HCT116 (cell line): ENCODE measurements at places on chromosomes 7 and 10.

DNA sequence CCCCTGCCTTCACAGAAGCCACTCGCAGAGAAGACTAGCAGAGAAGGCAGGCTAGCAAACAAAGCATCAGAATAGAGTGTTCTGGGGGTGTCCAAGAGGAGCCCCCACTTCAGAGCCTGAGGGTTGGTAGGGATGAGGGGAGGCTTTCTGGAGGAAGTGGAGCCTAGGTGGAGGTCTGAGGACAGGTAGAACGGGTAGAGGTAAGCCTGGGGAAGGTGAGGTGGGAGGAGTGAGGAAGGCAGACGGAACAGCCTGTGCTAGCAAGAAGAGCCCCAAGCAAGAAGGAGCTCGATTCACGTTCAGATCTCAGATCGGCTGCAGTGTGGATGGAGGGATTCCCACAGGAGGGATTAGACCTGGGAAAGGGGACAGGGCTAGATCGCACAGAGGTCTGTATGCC, 66.0 kb upstream of the DUSP5 start:
- DNase-seq, result no peak

- DNase-seq, result no peak
These were observed 5.7 kb upstream of the ZMIZ1 start for GRCh38 chr10:79063071-79063491.

GRCh38 chr7:52705768-52706167, 329.7 kb upstream of the POM121L12 start:
- no peak for DNase-seq

GRCh38 chr7:31408140-31408729, 67.7 kb upstream of the NEUROD6 start:
- peak; percentile 18 for DNase-seq

DNA sequence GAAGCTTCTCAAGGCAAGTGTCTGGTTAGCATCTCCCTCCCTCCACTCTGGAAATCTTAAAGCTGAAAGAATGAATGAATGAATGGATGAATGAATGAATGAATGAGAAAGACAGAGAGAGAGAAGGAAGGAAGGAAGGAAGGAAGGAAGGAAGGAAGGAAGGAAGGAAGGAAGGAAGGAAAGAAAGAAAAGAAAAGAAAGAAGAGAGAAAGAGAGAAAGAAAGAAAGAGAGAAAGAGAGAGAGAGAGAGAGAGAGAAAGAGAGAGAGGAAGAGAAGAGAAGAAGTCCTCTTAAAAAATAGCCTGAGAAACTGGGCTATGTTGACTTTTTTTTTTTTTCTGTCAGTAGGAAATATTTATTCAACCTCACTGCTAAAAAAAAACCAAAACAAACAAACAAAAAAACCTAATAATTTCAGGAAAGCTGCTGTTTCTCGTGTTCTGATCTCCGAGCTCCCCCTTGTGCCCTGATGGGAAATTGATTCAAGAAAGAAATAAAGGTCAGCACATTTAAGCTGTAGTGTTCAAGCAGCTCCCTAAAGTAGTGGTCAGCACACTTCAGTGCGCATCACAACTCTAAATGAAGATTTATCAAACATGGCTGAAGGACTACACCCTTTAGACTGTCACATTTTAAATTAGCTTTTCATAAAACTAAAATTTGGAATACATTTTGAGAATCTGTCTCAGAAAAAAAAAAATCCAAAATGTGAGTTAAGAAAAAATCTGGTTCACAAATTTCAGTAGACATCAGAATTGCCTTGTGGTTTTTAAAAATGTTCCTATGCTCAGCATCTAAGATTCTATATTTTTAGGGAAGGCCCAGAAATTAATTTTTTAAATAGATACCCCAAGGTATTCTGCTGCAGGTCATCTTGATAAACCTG, 154.3 kb downstream of the ELAPOR2 start:
- DNase-seq, result no peak

GRCh38 chr7:40468891-40469864, 334.4 kb downstream of the SUGCT start:
- no peak for DNase-seq

- DNase-seq, result no peak
These were observed 20.8 kb upstream of the MKI67 start for GRCh38 chr10:128147064-128147463.

DNA sequence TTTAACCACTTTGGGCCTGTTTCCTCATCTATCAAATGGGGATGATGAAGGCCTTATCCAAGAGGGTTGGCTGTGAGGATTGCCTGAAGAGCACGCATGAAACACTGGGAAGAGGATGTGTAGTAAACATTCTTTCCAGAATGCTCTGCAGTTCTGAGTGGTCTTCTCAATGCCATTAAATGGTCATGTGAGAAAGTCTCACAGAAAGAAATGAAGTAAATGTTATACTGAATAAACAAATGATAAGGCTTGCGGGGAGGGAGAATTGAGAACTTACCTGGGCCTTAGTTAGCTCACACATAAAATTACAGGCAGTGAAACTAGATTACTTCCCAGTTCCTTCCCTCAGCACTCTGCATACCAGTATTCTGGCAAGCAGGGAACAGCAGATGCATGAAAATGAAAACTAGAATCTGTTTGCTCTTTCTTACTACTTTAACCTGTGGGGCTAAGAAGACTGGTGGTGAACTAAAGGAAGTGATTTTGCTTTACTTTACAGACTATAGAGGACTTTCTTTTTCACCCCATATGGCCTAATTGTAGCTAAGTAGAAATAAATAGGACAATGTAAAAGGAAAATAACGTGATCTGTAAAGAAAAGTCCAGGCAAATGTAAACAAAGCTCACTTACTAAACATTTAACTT, 135.3 kb upstream of the CCDC6 start:
- no peak for DNase-seq

GRCh38 chr7:130529417-130529816, 37.5 kb downstream of the MEST start:
- no peak for DNase-seq

DNA sequence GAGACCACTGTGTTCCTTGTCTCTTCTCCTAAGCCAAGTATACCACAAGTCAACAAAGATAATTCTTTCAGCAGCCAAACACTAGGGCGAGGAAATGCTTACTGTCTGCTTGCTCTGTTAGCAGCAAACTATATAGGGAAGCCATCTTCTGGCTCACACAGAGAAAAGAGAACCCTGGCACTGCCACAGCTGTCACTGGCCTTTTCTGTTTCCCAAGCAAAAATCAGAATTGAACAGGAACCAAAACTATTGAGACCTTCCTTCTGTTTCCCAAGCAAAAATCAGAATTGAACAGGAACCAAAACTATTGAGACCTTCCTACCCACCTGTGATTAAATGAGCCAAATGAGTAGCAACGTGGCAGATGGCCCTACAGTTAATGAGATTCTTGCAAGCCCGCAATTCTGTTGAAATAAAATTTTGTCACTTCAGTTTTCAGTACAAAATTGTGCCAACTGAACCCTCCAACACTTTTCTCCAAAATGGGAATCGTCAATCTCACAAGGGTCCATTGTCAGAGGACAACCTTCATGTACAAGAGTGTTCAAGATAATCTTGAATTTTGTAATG, 54.5 kb downstream of the LRRTM3 start:
- DNase-seq, result no peak

DNA sequence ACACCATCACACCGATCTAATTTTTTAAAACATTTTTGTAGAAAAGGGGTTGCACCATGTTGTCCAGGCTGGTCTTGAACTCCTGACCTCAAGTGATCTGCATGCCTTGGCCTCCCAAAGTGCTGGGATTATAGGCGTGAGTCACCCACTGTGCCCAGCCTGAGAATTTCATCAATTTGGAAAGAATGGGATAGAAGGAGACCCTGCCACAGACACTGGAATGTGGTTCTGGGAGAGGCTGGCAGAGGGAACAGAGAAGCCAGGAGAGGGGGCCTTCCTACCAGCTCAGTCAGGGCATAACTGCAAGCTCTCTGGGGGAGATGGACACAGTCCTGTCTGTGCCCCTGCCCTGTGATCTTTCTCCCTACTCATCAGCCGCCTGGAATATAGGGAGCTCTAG, 42.1 kb upstream of the MKRN1 start:
- DNase-seq, result no peak

DNA sequence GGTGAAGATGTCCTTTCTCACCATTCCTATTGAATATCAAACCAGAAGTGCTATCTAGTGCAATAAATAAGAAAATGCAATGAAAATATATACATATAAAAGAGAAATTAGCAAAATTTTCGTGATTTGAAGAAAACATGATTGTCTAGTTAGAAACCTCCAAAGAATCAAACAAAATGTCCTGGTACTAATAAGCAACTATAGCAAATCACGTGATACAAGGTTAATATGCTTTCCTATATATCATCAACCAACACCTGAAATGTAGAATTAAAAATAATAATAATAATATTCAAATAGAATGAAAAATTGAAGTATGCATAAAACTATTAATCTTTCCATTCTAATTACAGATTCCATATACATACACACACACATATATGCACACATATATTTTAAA, 183.9 kb upstream of the POM121L12 start:
- no peak for DNase-seq

GRCh38 chr10:14556285-14556956, 218.3 kb downstream of the FAM107B start:
- DNase-seq, result no peak

GRCh38 chr10:48682265-48682664, 2.4 kb upstream of the WDFY4 start:
- DNase-seq, result no peak

DNA sequence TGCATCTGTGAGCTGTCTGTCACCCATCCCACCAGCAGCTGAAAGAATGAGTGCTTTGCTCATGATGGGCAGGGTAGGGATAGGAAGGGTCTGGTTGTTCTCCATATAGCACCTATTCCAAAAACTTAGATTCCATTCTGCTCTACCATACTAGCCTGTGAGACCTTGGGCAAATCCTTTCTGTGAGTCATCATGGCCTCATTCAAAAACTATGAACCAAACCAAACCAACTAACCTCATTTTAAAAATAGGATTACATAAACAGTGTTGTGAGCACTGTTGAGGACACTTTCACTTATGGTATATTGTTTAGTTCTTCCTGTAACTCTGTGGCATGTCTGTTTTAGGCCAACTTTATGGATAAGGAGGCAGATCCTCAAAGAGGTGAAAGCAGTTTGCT, 30.9 kb upstream of the STEAP4 start:
- no peak for DNase-seq

GRCh38 chr7:79787623-79788022, 334.2 kb upstream of the MAGI2 start:
- no peak for DNase-seq

GRCh38 chr10:71711052-71711623, 8.4 kb downstream of the C10orf105 start:
- no peak for DNase-seq

- DNase-seq, result no peak
These were observed 405.6 kb downstream of the KCNMA1 start for GRCh38 chr10:77231884-77232610.

- DNase-seq, result no peak
These were observed 206.5 kb downstream of the USP6NL start for GRCh38 chr10:11404901-11405300.

DNA sequence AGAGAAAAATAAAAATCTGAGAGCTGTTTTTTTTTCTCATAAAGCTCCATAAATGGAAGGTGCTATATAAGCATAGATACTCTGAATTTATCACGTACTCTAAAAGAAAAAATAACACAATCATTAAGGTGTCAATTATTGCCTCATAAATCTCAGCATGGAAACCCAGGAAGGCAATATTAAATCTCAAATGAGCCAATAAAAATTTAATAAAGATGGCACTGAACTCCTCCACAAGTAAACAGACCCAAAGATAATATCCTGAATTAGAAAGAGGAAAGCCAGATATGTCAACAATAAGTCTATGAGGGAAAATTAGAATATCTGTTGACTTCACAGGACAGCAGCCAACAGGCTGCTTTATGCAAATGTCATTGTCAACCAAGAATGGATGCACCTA, 66.5 kb downstream of the CDK6 start:
- no peak for DNase-seq

DNA sequence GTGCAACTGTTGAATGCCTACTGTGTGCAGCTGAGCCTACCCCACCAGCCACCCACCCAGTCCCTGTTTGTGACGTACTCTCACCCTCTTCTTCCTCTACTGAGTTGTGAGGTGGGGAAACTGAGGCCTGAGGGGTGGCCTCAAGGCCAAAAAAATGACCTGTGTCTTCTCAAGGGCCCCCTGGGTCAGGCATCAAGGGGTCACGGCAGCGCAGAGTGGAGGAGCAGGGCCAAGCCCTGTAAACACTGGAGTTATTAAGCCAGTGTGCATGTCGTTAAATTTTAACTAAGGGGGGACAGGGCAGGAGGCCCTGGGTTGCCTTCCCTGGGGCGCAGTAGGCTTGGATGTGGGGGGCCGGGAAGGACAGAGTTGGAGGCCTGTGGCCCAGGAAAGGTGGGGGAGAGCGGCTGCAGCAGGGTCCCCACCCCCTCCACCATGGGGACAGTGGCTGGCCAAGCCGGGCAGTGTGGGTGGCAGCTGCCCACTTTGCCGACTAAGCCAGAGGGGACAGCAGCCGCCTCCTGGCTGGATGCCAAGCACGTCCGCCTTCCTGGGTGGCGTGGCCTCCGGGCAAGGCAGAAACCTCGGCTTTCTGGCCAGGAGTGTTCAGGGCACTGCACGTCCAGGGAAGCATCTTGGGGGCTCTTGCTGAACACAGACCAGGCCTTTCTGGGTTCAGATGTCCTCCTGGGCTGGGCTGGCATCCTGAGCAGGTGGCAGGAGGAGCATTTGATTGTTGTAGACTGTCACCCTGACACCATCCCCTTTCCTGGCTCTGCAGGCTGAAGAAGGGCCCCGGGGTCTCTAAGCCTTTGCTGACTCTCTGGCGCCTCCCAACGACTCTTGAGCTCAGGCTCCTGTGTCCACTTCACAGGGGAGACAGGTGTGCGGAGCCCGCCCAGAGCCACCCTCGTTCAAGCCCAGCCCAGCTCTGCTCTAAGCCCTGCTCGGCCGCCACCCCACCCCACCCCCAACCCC, 1.9 kb downstream of the SLC29A4 start:
- DNase-seq, result peak; percentile 54

DNA sequence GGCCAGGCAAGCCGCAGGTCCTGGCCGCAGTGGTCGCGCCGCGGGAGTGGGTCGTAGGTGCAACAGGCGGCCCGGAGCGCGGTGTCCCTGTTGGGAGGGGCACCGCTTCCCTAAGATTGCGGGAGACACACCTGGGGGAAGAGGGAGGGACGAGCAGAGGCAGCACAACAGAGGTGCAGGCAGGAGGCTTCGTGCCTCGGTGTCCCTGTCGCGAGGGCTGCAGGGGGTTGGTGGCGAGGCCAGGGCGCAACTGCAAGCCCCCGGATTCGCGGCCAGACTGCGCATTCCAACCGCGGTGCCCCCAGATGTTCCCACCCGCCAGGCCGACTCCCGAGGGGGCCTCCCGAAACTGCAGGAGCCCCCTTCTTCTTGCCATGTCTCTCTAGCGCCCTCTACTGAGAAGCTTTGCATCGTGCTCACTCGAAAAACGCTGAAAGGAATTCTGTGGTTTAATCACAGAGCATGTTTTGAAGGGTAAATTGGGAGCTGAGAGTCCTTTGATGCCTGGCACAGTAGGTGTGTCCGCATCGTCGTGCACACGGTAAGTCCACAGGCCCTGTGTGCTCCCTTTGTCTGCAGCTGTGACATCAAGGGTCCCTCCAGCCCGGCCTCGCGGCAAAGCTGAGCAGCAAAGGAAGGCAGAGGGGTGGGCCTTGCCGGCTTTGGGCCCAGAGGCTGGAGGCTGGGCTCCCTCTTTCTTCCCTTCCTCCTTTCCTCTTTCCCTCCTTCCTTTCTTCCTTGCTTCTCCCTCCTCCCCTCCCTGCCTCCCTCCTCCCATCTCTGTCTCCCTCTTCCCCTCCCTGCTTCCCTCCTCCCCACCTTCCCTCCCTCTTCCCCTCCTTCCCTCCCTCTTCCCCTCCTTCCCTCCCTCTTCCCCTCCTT, 6.2 kb upstream of the MBL2 start:
- DNase-seq, result peak; percentile 24

GRCh38 chr7:144408121-144408520, 4.6 kb upstream of the NOBOX start:
- DNase-seq, result no peak
